ENCODE measurements at places on chromosomes 11 and 22. TPM values are rescaled to one million over a fixed set of nuclear protein-coding genes. Genes with fewer than 3 reads are reported as not detected.

Gene NAV2
- 3.5 TPM for polyA plus RNA-seq

Gene EIF3L
- 396 TPM for polyA plus RNA-seq

Gene DERL3
- polyA plus RNA-seq = 0.84 TPM

Gene SLC43A3
- polyA plus RNA-seq = 0.33 TPM

Gene SSRP1
- 84.7 TPM for polyA plus RNA-seq

Gene NLRP14
- polyA plus RNA-seq = 0.48 TPM

Gene SLC6A5
- not detected for polyA plus RNA-seq

Gene TMPRSS4
- not detected for polyA plus RNA-seq

Gene TMEM123
- polyA plus RNA-seq = 6.5 TPM

Gene SRSF8
- 54.6 TPM for polyA plus RNA-seq

Gene FGF3
- 6.0 TPM for polyA plus RNA-seq

Gene MIOX
- polyA plus RNA-seq = not detected

Gene NXPE4
- not detected for polyA plus RNA-seq

Gene SLC22A8
- polyA plus RNA-seq = not detected

Gene GGTLC2
- polyA plus RNA-seq = not detected

Gene KCNJ11
- 8.0 TPM for polyA plus RNA-seq

Gene APLNR
- not detected for polyA plus RNA-seq

Gene TREH
- 0.12 TPM for polyA plus RNA-seq

Gene SLC17A6
- 4.3 TPM for polyA plus RNA-seq

Gene LRRC10B
- 12.4 TPM for polyA plus RNA-seq
